ENCODE measurements at places on chromosomes 16 and 17.
A peak's percentile ranks its signal among the peaks of the same experiment; 100 is the strongest.

- no peak for DNase-seq
Measured at GRCh38 chr17:4485676-4486646, 12.7 kb upstream of the SPNS2 start.

DNA sequence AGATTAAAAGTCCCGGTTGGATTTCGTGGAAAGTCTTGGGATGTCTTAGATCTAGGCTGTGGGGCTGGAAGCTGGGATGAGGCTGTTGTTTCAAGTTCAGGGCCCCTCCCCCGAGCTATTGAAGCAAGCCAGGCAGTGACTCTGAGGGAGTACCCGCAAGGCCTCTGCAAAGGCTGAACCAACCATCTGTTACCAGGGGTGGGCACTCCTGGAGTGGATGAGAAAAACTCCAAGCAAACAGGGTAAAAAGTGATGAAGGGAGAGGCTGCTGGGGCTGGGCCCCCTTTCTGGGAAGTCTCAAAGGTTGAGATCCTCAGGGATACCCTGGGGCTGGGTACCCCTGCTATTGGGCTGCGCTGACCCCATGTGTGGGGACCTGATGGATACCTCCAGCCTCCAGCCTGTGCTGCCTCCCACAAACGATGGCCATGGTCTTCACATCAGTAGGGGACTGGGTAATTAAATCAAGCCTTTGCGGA is 82.4 kb upstream of the KIFC3 start:
- no peak for DNase-seq

GRCh38 chr17:31425282-31426040 is 34.0 kb downstream of the RAB11FIP4 start:
- DNase-seq: peak; percentile 70

GRCh38 chr16:69924777-69925191 is 26.4 kb upstream of the CLEC18A start:
- DNase-seq: peak; percentile 79

- DNase-seq: no peak
Measured at GRCh38 chr16:85544016-85544415, 69.1 kb upstream of the GSE1 start.

DNA sequence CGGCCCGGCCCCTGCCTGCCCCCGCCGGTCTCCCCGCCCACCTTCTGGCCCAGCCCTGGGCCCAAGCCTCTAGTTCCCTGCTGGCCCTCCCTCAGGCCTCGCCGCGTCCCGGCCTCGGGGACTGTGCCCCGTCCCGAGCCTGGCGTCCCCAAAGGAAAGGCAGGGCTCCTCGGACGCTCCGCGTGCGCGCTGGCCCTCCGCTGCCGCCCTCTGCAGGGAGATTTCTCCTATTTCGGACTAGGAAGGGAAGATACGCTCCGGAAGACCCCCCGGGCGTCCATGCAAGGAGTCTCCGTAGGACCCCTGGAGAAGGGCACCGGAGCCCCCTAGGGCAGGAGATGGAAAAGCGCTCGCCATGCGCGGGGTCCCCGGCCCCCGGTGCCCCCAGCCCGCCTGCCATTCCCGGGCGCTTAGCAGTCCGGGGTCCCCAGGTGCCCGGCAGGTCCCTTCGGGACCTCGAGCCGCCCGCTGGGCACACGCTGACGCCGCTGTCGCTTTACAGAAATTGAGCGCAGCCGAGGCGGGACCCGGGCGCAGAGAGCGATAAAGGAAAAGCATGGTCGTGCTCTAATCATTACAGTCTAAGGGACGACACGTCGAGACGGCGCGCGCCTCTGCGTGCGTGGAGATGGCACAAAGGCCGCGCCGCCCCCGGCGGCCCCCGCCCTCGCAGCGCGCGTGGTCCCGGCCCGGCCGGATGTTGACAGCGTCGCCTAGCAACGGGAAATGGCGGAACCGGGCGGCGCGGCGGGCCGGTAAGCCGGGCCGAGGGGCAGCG is at the start of gene CCDC40:
CCDC40 (plus strand) TSS at position 706 of the 778 bp plus-strand sequence; CDS start at position 727, 21 bp downstream.
- peak; percentile 92 for DNase-seq

DNA sequence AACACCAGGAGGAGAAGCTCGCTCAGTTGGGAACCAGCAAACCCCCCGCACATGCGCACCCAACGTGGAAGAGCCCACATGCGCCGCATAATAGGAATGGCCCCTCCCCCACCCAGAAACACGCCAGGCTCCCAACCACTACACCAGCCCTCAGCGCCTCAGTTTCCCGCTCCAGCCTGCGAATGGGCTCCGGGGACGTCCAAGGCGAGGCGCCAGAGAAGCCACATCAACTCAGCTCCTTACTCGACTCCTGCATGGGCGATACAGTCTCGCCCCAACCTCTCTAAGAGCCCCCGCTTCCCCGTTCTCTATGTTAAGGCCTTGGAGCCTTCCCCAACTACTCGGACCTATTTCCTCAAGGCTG is 504 bp downstream of the SRSF1 start:
- peak; percentile 84 for DNase-seq

Data from Right ventricle myocardium superior (tissue), 1 donor.